ENCODE measurements at places on chromosomes 7 and 10.

DNA sequence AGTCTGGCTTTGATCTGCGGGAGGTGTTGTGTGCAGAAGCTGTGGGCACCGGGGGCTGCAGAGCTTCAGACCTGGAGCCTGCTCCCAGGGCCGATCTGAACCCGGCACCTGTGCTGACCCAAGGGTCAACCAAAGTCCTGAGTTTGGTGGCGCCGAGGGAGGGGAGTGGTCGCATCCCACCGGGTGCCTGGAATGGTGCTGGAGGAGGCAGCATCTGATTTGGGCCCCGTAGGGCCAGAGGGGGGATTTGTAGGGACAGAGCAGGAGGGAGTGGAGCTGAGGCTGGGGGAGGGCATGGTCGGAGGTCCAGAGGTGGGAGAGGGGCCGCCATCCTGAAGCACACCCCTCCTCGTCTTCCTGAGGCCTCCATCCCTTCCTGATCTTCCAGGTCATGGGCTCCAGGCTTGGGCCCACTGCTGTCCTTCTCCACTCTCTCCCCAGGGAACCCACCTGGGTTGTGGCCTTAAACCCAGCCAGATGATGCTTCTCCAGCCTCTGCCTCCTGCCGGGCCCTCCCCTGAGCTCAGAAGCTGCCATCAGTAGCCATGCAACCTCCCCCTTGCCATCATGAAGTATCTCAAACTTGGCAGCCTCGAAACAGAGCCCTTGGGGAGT is 112.9 kb downstream of the LHPP start:
- no peak for DNase-seq

GRCh38 chr10:128528167-128528566 is 401.9 kb upstream of the MKI67 start:
- no peak for DNase-seq

DNA sequence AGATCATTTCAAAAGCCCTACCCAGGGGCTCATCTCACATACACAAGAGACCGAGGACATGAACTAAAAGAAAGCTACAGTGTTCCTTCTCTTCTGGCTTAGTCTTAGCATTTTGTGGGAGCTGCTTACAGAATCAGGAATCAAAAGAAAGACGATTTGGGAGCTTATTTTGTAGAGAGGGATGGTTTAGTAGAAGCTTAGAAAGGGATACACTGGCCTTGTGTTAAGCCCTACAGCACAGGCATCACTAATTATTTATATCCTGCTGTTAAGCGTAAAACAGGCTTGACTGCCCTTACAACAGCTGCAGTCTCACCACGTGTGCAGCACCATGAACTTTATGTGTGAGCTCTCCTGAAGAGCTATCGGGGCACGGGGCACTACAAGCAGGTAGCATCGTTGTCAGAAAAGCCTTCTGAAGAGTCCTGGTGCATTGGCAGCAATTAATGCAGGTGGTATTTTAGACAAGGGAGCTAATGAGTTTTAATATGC is 798.3 kb downstream of the NXPH1 start:
- DNase-seq = no peak

DNA sequence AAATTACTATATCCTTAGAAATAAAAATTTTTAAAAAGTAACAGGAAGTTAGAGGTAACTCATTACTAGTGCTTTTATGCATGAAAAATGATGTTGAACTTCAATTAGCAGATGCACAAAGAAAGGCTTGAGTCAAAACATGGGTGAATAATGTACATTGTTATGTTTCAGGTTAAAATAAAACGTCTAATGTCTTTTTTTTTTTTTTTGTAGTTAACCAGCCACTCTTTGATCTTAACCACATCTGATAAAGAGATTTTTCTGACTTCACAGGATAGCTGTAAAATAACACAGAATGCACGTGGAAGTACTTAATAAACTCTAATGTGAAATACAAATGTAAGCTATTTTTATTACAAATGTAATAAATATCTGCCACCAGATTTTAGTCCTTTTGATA is 61.7 kb downstream of the GSAP start:
- no peak for DNase-seq

- DNase-seq = no peak
Observed at GRCh38 chr10:17006631-17007417, 122.8 kb downstream of the CUBN start.

GRCh38 chr7:1030444-1031070 is 13.8 kb upstream of the GPR146 start:
- DNase-seq = no peak

GRCh38 chr10:130459851-130460490 is 323.8 kb downstream of the GLRX3 start:
- DNase-seq = no peak

DNA sequence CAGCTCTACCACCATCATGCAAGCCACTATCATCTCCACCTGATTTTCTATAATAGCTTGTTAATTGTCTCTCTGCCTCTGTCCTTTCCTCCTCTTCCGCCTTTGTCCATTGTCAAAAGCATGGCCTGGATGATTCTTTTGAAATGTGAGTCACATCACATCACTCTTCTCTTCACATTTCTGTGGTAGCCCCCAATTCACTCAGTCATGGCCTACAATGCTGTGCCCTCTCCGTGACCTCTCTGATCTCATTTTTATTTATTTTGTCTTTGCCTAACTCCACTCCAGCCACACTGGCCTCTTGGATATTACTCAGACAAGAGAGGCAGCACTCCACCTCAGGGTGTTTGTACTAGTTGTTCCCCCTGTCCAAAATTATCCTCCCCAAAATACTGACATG is 4.9 kb upstream of the ABCB4 start:
- no peak for DNase-seq

GRCh38 chr10:27620430-27621397 is 116.6 kb downstream of the RAB18 start:
- DNase-seq = no peak

GRCh38 chr10:96665306-96665705 is 55.0 kb downstream of the PIK3AP1 start:
- no peak for DNase-seq

DNA sequence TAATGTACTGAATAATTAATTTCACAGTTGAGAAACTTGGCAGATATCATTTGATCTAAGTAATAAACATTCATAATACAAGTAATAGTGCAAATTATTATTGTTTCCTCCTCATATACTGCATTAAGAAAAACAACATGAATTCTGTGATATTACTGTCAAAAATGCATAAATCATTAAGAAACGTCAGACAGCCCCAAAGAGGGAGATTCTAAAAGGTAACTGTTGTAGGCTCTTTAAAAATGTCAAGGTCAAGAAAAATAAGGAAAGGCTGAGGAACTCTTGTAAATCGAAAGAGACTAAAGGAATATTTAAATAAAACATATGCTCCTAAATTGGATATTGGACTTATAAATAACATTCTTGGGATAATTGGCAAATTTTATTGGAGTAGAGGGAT is 67.9 kb downstream of the CABCOCO1 start:
- DNase-seq = no peak

- no peak for DNase-seq
Observed at GRCh38 chr7:69934144-69934903, 336.0 kb downstream of the AUTS2 start.

- DNase-seq = no peak
Observed at GRCh38 chr7:123977081-123977480, 52.0 kb downstream of the SPAM1 start.

DNA sequence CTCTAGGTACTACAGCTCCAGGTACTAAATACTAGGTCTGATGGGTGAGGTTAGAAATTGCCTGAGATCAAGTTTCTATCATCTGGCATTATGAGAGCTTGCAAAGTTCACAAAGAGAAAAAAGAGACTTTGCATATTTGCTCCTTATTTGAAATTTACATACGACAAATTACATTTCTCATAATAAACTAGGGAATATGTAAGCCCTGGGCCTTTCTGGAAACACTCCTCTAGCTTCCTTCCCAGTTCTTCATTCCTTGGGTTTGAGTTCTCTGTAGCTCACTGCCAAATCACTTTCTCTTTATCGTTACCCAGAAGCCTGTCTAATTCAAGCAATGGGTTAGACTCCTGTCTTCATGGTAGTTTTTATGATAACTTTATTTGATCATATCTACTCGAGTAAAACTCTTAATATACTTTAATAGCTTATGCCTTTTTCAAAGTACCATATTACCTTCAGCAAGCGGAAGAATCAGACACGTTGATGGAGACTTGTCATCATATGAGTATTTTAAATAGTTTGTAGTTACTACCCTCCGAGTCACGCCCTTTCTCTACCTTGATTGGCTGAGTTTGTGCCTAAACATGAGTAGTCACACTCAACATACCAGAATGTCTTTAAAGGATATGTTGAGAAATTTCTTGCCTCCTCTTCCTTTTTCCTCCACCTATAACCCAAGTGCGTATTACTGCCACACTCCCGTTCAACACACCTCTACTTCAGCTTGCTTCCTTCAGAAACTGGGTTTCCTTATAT is 150.5 kb downstream of the DKK1 start:
- DNase-seq = no peak

DNA sequence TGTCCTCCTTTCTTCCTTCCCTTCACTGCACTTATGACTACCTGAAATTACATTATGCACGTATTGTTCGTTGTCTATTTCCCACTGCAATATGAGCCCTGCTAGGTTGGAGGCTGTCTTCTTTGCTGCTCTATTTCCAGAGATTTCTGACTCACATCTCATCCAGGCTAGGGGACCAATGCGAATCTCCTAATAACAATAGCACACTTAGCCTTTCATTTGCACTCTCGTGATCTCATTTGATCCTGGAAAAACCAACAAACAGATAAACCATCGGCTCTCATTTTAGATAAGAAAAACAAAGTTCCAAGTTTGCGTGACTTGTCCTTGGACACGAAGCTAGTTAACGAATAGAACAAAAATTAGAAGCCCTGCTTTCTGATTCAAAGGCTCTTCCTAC is 1.4 kb downstream of the ZNF438 start:
- DNase-seq = no peak

DNA sequence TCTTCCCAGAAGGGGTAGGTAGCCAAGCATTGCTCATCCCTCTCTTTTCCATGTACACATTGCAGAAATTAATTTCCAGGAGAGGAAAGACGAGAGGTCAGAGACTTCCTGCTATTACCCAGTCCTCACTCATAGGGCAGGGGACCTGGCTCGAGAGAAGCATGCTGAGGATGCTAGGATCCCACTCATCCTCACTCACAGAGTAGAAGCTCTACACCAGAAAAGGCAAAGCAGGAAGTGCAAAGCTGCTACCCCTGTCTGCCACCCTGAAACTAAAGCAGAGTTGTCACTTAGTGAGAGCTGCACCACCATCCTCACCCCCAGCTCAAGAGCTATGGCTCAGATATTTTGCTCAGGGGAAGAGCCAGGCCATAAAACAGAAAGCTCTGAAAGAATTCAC is 9.9 kb downstream of the OR9A2 start:
- DNase-seq = no peak

GRCh38 chr10:133278577-133279265 is 2.1 kb upstream of the ADAM8 start:
- no peak for DNase-seq

DNA sequence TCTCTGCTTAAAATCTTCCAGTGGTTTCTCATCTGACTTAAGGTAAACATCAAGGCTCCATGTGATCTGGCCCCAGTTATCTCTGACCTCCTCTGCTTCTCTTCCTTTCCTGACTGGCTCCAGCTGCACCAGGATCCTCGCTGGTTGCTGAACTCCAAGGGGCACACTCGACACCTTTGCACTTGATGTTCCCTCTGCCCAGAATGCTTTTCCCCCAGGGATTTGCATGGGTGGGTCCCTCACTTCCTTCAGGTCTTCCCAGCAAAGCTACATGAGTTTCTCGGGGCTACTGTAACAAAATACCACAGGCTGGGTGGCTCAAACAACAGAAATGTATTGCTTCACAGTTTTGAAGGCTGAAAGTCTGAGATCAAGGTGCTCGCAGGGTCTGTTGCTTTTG is 166.0 kb upstream of the CDCA7L start:
- DNase-seq = no peak

- DNase-seq = no peak
Observed at GRCh38 chr10:77448226-77448625, 189.4 kb downstream of the KCNMA1 start.

GRCh38 chr10:88092973-88093372 is 229.5 kb downstream of the PTEN start:
- DNase-seq = no peak

- no peak for DNase-seq
Observed at GRCh38 chr10:80275135-80275498, 14.3 kb downstream of the MAT1A start.

DNA sequence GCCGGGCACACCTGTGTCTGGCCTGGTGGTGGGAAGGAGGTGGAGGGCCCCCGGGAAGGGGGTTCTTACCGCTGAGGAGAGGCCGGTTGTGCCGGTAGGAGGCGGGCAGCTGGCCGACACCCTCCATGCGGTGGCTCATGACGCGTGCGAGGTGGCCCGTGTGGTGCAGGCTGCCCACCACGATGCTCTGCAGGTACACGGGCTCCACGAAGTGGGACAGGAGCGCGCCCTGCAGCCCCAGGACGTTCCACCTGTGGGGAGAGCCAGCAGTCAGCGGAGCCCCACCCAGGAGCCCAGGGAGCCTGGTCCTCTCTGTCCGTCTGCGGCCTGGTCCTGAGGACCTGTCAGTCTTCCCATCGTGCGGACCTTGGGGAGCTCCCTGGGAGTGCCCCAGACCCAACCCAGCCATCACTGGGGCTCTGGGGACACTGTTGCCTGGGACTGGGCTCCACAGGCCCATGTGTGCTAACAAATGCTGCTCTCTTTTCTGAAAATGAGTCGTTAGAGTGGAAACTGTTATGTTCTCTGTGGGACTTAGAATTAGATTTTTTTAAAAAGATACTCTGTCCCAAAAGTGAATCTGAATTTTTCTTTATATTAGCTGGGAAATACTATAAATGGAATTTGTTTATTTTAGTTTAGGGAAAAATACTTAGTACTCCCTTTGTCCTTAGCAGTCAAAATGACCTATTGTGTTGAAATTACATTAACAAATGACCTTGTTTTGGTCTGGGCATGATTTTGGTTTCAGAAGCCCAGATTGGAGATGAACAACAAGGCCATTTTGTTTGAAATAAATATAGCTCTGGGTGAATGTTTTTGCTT is 143.9 kb downstream of the WDR37 start:
- no peak for DNase-seq

DNA sequence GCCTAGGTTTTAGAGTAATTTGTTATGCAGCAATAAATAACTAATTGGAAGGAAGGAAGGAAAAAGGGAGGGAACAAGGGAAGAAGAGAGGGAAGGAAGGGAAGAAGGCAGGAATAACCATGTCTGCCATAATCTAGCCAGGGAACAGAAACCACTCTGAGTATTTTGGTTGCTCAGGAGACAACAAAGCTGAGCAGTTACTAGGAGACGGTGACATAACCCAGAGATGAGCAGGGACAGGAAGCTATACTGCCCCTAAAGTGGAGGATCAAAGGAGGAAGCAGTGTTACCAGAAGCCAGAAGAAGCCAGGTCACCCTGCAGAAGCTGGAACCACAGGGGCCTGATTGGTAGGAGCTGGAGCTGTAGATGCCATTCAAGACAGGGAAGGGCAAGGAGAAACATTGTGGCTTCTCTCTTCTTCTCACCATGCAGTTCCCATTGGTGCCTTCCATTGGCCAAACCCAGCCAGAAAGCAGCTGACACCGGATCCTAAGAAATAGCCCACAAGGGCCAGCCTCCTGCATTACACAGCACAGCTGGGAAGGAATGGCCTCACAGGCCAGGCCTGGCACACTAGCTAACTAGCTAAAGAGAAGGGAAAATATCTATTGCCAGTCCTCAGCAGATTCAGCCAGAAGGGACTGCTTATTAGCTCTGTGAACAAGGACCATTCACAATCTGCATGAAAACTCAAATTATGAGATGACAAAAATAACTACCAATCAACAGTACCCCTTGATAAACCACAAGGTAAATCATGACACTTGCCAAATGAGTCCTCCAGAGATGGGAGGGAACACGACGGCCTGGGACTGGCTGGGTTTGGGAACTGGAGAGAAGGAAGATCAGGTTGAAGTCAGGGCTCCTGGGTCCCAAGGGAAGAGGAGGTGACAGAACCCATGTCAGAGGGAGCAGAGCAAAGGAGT is 184.5 kb upstream of the NFE2L3 start:
- DNase-seq = no peak
